ENCODE measurements at places on chromosomes 4 and X.
A peak's percentile ranks its signal among the peaks of the same experiment; 100 is the strongest.

DNA sequence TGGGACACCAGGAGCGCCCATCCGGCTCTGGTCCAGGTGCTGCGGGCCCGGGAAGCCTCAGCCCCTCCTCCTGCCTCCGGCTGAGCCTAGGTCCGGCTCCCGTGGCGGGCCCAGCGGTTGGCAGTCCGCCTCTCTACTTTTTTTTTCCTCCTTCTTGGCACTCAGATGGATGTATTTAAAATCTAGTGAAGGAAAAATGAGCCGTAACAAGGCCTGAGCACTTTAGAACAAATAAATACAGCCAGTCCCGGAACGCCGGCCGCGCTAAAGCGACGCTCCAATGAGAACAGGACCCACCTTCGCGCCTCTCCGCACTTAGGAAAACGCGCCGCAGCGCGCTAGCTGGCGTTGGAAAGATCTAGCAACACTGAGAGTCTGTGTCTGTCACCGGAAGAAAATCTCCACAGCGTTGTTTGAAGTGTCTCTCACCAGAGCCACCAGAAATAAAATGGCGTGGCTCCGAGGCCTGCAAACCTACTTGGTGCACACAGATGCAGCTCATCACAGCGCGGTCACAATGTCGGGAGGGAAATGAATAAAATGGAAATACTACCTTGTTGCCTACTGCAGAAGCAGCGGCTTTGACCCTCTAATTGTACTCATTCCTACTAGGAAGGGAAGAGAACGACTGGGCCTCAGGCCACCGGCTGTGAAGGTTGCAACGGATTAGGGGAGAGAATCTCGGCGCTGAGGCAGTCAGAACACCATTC is 4.7 kb downstream of the NEUROG2 start:
- DNase-seq: peak; percentile 18

DNA sequence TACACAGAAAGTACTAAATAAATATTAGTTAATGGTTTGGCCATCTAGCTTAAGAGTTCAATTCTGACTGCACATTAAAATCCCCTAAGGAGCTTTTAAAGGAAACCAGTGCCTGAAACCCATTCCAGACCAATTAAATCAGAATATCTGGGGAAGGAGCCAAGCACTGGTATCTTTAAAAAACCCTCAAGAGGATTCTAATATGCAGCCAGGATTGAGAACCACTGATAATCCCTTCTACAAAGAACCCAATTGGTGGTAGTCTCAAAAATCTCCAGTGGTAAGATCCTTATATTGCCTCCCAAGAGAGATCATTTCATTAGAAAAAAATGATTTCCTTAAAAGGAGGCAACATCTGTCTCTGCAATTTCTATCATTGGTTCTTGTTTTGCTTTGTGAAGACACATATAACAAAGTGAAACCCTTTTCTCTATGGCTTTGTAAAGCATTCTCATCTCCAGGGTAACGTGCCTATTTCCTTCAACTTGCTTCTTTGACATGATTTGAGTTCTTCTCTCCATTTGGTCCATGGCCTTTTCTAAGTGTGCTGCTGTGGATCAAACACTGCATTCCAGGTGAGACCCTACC is 3.5 kb downstream of the GPR34 start:
- DNase-seq: no peak

DNA sequence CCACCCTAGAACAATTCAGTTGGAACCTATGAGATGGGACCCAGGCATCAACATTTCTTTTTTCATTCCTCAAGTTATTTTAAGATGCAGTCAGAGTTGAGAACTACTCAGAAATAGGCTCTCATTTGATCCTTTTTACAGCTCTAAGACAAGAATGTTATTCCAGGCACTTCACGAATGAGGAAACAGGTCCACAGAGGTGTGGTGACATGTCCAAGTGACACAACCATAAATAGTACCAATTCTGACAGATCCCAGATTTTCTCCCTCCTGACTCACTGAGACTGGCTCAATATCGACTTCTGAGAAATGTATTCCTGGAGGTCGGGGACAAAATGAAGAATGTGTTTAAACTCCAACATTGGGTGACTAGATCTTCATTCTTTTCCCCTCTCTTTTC is 11.1 kb downstream of the TCEANC start:
- DNase-seq: no peak

GRCh38 chr4:48340276-48340964 is 909 bp upstream of the SLAIN2 start:
- DNase-seq: peak; percentile 34

DNA sequence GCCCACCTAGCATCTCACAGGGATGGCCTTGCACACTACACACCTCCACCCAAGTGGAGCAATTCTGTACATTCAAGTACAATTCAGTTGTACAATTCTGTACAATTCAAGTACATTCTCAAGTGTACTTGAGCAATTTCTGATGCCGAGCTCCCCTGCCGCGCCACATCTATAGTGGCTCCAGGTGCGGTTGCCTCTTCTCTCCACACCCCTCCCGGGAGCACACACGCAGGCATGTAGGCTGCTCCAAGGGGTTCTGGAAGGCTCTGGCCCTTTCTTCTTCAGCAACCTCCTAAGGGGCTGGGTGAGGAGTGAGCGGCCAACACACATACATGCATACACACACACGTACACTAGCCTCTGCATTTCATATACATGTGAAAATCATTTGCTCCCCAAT is 18.9 kb upstream of the DUSP9 start:
- no peak for DNase-seq

DNA sequence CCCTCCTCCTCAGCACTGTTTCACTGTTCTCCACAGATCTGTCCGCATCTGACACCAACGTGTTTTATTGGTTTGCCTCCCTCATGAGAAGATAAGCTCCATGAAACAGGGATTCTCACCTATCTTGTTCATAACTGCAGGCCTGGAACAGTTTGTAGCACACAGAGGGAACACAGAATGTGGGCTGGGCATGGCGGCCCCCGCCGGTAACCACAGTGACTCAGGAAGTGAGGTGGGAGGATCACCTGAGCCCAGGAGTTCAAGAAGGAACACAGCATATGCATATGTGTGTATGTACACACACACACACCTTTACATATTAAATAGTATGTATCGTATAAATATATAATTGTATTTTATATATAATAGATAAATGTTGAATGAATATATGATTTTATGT is 168.6 kb downstream of the AFAP1 start:
- peak; percentile 63 for DNase-seq

- DNase-seq: no peak
Observed at GRCh38 chr4:7947927-7948326, 8.3 kb upstream of the AFAP1 start.

GRCh38 chr4:121846662-121847061 is 23.0 kb upstream of the CCNA2 start:
- no peak for DNase-seq

DNA sequence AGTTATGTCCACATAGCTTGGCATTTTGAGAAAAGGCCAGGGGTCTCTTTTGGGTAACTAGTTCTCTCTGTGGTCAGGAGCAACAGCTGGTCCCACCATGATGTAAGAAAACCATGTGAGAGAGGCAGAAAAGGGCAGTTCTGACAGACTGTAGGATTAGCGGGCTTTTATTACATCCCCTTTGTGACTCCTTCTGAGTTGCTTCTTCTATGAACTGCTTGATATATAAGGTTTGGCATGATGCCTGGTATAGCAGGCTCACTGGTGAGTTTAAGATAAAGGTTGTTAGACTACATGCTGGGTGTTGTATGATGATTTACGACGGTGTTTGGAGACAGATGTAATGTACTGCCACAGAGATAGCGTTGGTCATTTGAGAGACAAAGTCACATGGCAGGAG is 2308.1 kb upstream of the AGA start:
- no peak for DNase-seq

- DNase-seq: no peak
Observed at GRCh38 chr4:77820649-77821561, 1.7 kb upstream of the CNOT6L start.

- DNase-seq: no peak
Observed at GRCh38 chr4:173398779-173399415, at the start of gene SCRG1. TSS of gene SCRG1 (minus strand) at chr4:173399116. CDS start at chr4:173391414, 7,702 bp downstream.

GRCh38 chr4:175705407-175705806 is 106.7 kb downstream of the GPM6A start:
- no peak for DNase-seq

- DNase-seq: no peak
Observed at GRCh38 chrX:136827026-136827425, 46.3 kb upstream of the ARHGEF6 start.

DNA sequence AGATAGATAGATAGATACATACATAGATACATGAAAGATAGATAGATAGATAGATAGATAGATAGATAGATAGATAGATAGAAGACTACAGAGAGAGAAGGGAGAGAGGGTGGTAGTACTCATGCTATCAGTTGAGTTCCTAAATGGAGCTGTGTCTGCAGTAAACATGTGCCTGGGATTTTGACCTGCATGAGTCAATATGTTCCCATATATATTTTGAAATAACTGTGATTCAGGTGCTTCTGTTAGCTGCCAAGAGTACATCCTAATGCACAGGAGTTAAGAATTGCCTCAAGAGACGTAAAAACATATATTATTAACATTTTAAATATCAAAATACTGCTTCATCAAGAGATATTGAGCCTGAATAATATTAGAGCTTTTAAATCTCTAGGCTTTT is 379.4 kb downstream of the GRXCR1 start:
- DNase-seq: no peak

- DNase-seq: no peak
Observed at GRCh38 chrX:110414273-110414672, 55.6 kb downstream of the RTL9 start.

DNA sequence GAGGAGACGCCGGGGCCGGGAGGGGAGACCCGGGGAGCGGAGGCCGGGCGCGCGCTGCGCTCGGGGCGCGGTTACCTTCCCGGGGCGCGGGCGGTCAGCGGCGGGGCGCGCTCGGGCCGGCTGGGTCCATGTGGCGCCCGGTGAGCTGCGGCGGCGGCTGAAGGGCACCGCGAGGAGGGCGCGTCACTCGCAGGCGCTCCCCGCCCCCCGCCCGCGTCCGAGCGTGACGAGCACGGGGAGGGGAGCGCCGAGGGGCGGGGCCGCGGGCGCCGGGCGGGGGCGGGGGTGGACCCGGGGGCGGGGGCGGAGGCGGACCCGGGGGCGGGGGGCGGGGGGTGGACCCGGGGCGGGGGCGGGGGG is at the start of gene CPLX1:
CPLX1 (minus strand) TSS at position 159 of the 360 bp plus-strand sequence. CDS start 1,607 bp downstream, outside the sequence.
- peak; percentile 37 for DNase-seq

GRCh38 chr4:4408132-4408523 is 21.2 kb downstream of the NSG1 start:
- DNase-seq: no peak

GRCh38 chr4:156553659-156554058 is 417.9 kb downstream of the PDGFC start:
- no peak for DNase-seq

GRCh38 chr4:138405466-138405891 is 163.3 kb upstream of the SLC7A11 start:
- DNase-seq: no peak

- no peak for DNase-seq
Observed at GRCh38 chr4:59222221-59222620, 1977.9 kb upstream of the ADGRL3 start.

DNA sequence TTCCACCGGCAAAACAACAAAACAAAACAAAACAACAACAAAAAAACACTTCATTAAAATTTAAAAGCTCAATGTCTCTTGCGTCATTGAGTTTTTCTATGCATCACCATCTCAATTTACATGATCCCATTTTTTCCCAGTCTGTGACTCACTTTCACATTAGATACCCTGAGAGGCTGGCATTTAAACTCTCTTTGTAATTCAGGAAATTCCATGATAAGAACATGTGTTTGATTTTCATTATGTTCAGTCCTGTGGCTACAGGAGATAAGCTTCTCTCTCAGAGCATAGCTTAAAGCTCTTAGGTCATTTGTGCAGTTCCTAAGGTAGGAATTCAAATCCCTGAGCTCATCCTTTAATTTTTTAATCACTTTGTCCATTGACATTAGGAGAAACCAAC is 104.6 kb downstream of the NBDY start:
- DNase-seq: no peak

DNA sequence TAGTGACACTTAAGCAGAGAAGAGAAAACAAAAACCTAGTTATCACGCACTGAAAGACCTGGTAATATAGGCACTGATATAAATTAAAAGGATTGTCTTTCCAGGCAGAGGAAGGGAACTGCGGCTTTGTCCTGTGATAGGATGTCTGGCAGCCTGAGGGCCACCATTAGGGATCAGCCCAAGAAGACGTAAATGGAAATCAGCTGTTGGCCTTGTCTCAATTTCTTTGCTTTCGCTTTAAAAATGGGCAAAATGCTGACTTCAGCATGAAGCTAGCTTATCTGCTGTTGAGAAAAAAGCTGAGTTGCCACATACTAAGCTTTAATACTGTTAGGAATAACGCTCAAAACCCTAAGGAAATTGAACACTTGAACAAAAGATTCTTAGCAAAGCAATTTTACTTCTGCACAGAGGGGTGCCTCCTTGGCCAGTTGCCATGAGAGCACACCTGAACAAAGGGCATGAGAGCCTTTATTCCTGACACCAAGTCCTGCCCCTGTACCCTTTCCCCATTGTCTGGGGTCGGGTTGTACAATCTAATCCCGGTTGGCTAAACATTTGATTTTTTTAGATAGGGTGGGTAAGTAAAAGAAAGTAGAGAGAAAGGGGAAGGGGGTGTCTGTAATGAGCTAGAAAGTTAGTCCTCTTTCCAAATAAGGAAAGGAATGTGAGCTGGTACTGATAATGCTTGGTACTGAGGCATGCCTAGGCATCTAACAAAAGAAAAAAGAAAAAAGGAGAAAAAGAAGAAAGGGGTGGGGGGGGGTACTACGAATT is 85.1 kb upstream of the UCP1 start:
- DNase-seq: no peak

GRCh38 chr4:9989918-9990635 is 31.2 kb downstream of the SLC2A9 start:
- DNase-seq: no peak

DNA sequence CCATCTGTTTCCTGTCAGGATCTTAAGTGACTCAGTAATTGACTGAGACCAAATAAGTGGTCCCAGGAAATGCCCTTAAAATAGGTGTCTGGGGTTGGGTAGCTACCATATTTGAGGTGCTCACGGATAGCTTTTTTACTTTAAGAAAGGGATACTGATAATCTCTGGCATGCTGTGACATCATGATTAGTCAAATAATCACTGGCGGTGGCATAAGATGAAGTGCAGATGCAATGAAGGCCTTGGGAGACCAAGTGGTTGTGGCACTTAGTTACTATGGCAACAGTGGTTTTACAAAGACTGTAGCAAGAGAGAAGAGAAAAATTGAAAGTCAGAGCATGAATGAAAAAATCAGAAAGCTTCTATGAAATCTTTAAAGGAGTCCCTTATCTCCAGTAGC is 114.5 kb upstream of the SLIT2 start:
- DNase-seq: no peak

- DNase-seq: no peak
Observed at GRCh38 chr4:39259571-39260330, 77.4 kb downstream of the WDR19 start.

- no peak for DNase-seq
Observed at GRCh38 chr4:80948141-80948540, 82.4 kb upstream of the BMP3 start.

- no peak for DNase-seq
Observed at GRCh38 chr4:162229670-162230069, 65.9 kb upstream of the FSTL5 start.

- DNase-seq: no peak
Observed at GRCh38 chrX:104929324-104929723, 291.2 kb downstream of the TEX13A start.

- DNase-seq: no peak
Observed at GRCh38 chr4:65450899-65451298, 219.4 kb downstream of the EPHA5 start.
